ENCODE measurements at places on chromosomes 11 and 22.

DNA sequence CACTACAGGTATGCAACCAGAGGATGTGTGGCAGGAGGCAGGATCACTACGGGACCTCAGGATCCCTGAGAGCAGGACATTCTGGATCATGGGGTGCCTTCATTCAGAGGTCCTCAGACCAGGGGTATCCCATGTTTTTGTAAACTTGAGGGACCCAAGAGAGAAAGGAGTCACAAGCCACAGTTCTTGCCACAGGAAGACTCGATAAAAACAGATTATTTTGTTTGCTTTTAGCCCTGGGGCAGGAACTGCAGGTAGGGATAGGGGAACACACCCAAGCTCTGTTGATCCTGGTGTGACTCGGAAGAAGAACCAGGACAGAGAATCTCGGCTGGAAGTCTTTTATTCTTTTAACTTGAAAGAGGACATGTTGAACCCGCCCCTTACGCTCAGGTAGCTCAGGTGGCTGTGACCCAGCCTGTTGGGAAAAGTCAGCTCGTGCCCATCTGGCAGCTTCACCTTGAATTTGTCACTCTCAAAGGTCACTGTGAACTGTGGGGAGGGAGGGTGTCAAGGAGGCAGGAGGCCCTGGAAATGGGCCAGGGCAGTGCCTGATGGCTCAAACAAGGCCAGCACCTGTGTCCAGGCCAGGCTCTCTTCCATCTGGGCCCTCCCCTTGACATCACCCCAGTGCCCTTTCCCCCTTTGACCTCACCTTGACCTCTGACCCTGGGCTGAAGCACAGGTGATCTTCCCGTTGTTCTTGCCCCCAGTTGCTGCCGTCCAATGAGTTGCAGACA, 9.8 kb downstream of the LGALS2 start:
- no peak for DNase-seq

GRCh38 chr22:36257948-36258670, 5.2 kb downstream of the APOL1 start:
- no peak for DNase-seq

DNA sequence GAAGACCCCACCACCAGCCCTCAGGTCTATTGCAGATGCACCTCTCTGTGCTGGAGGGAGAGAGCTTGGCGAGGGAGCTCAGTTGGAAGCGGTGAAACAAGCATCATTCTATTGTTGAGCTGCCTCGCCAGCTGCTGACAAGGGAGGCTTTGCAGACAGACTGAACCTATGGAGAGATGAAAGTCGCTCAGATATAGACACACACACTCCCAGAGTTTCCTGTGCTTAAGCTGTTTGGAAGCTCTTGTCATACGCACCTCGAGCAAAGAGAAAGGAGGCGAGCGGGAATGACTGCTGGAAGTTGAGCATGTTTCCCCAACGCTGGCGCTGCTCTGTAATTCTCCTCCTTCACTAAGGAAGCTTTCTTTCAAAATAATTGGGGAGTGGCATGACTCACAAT, 126.1 kb downstream of the TRIM29 start:
- no peak for DNase-seq

GRCh38 chr11:88402784-88403183, 65.2 kb upstream of the CTSC start:
- no peak for DNase-seq

- no peak for DNase-seq
Observed at GRCh38 chr22:41479671-41480396, 10.9 kb downstream of the ACO2 start.

DNA sequence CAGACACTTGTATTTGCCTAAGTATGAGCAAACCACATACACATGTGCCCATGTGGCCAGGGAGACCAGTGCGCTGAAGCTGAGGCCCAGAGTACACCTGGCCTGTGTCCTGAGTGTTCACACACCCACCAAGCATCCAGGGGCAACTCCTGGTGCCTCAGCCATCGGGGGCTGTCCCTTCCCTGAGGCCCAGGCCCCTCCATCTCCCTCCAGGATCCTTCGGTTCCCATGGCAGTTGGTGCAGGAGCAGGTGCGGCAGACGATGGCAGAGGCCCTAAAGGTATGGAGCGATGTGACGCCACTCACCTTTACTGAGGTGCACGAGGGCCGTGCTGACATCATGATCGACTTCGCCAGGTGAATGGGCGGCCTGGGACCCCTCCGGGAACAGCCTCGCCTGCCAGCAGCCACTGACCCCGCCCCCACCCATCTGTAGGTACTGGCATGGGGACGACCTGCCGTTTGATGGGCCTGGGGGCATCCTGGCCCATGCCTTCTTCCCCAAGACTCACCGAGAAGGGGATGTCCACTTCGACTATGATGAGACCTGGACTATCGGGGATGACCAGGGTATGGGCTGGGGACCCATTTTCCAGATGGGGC, 6.5 kb upstream of the SMARCB1 start:
- DNase-seq, result no peak

All from non-pigmented ciliary epithelial cell (primary cell).